Activated naive CD4-positive, alpha-beta T cell treated with anti-CD3 and anti-CD28 coated beads for 36 hours (primary cell): ENCODE measurements at places on chromosomes 3 and 15. TPM values are rescaled to one million over a fixed set of nuclear protein-coding genes. Genes with fewer than 3 reads are reported as not detected.

DNA sequence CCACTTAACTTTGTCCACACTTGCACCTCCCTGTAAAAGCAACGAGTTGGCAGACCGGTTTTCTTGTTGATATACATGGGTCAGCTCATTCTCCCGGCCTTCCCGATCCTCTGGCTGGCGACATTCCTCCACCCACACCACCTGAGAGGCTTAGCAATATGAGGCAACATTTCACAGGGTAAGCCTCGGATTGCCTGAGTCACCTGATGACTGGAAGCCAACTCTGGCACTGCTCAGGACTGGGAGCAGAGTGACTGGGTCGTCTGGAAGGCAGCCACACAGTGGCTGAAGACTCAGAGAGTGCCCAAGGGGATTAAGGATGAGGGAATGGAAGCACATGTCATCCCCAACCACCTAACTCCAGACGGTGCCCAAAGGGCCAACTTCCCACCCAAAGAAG lies 9.8 kb downstream of the HOMER2 start:
- H3K27me3 ChIP-seq, result peaks cover 7% of the 10 kb centered on the region
- no peak for DNase-seq
- no peak overlapping the region for H3K27ac ChIP-seq
- no peak overlapping the region for H3K4me3 ChIP-seq
- no peaks in the 10 kb centered on the region for H3K36me3 ChIP-seq

DNA sequence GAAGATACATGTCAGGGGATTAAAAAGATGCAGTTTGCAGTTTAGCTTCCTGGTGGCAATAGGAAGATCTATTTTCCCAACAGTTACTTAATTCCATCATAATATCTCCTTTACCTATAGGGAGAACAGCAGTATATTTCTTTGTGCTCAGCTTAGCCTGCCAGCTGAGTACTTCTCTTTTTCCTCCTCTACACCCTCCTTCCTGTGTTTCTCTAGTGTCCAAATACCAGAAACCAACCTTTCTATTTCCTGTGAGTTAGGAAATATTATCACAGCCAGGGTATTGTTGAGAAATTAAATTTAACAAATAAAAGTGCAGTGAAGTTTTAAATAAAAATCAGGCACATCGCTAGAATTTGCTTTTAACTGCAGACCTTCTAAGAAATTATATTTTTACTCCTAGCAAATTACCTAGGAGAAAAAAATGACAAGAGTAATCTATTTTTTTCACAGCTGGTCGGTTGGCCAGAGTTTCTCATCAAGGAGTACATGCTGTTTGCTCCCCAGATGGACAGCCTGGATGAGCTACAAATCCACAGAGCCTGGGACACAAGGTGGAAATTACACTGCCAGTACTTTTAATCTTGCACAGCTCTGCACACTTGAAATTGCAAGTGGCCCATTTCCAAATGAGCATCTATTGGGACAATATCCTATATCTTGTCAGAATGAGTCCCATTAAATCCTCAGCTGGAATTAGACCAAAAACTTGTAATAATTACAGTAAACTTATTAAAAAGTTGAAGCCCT lies 185.2 kb upstream of the CFAP20DC start:
- H3K36me3 ChIP-seq, result peaks cover 7% of the 10 kb centered on the region
- no peak overlapping the region for H3K27ac ChIP-seq
- no peaks in the 10 kb centered on the region for H3K27me3 ChIP-seq
- DNase-seq, result no peak
- H3K4me3 ChIP-seq, result no peak overlapping the region

DNA sequence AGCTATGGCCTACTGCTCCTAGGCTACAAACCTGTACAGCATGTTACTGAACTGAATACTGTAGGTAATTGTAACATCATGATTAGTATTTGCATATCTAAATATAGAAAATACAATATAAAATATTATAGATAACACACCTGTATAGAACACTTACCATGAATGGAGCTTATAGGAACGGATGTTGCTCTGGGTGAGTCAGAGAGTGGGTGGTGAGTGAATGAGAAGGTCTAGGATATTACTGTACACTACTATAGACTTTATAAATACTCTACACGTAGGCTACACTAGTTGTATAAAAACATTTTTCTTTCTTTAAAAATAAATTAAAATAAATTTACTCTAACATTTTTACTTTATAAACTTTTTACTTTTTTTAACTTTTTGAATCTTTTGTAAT lies 224.0 kb upstream of the CBLB start:
- H3K27ac ChIP-seq, result no peak overlapping the region
- H3K27me3 ChIP-seq, result no peaks in the 10 kb centered on the region
- H3K4me3 ChIP-seq, result no peak overlapping the region
- DNase-seq, result peak; percentile 26
- no peaks in the 10 kb centered on the region for H3K36me3 ChIP-seq

DNA sequence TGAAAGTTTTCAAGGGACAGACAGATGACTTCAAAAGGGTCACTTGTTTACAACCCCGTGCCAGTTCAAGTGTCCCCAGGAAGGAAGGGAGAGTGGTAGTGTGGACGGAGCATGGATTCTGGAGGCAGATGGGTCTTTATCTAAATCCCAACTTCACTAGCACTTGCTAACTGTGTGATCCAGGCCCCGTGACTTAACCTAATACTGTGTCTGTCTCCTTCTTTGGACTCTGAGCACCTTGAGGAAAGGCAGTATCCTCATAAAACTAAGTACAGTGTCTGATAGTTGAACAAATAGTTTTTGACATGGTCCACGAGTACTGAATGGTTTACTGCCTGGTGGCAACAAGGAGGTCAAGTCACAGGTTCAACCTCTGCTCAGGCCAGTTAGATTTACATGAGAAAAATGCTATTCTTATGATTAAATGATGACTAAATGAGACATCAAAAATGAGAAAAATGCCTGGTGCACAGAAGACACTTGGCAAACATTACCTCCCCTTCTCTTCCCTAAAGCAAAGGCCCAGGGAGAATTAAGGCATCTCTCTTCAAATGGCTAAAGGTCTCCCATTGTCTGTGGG lies 48.9 kb downstream of the ABCC5 start:
- H3K4me3 ChIP-seq, result no peak overlapping the region
- DNase-seq, result no peak
- H3K4me1 ChIP-seq, result no peaks in the 10 kb centered on the region
- H3K27me3 ChIP-seq, result no peaks in the 10 kb centered on the region

DNA sequence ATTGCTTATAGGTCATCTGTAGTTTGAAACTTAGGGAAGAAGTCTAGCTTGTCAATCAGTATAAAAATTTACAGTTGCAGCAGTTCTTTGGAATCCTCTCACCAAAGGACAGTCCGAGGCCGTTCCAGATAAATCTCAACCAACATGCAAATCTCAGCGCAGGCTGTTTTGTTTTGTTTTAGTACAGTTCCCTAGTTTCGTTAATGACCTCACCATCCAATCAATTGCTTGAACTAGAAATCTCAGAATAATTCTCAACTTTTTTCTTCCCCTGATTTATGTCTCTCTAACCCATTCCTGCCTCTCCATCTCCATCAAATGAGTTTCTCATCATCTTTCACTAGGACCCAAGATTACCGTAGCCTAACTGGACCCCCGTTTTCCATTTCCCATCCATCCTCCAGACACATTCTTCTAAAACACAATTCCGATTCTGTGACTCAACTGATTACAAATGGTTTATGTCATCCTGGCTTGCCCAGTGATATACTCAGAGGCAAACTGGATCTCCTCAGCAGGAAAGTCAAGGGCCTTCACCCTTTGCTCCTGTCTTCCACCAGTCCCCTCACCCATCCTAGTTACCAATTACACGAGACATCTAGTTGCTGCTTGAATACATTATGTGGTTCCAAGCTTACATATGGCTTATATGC lies 1.3 kb downstream of the SMCO1 start:
- DNase-seq, result no peak
- H3K4me1 ChIP-seq, result no peaks in the 10 kb centered on the region
- H3K27me3 ChIP-seq, result no peaks in the 10 kb centered on the region

CCDC54 gene
- not detected for total RNA-seq

TMIE gene
- total RNA-seq, result 1.2 TPM

- no peaks in the 10 kb centered on the region for H3K36me3 ChIP-seq
- H3K27ac ChIP-seq, result no peak overlapping the region
- H3K27me3 ChIP-seq, result peaks cover 2% of the 10 kb centered on the region
- H3K4me1 ChIP-seq, result peaks cover 3% of the 10 kb centered on the region
Measured at GRCh38 chr15:75153087-75153486, 48.6 kb upstream of the C15orf39 start.

GRCh38 chr3:111392894-111393398 lies 149.1 kb upstream of the CD96 start:
- no peak overlapping the region for H3K27ac ChIP-seq
- no peak overlapping the region for H3K4me3 ChIP-seq
- H3K4me1 ChIP-seq, result peaks cover 20% of the 10 kb centered on the region
- DNase-seq, result peak; percentile 57
- H3K27me3 ChIP-seq, result no peaks in the 10 kb centered on the region
- H3K36me3 ChIP-seq, result no peaks in the 10 kb centered on the region

GRK7 gene
- not detected for total RNA-seq

VPS18 gene
- total RNA-seq, result 3.3 TPM

GRCh38 chr15:73887481-73887880 lies 14.1 kb downstream of the TBC1D21 start:
- no peak for DNase-seq
- H3K27me3 ChIP-seq, result peaks cover 3% of the 10 kb centered on the region
- H3K4me1 ChIP-seq, result no peaks in the 10 kb centered on the region
- no peak overlapping the region for H3K4me3 ChIP-seq
